ENCODE measurements at places on chromosomes 11 and 22. TPM values are rescaled to one million over a fixed set of nuclear protein-coding genes. Genes with fewer than 3 reads are reported as not detected.

- no peak for DNase-seq
Observed at GRCh38 chr11:132852361-132852760, 679.9 kb downstream of the OPCML start.

DNA sequence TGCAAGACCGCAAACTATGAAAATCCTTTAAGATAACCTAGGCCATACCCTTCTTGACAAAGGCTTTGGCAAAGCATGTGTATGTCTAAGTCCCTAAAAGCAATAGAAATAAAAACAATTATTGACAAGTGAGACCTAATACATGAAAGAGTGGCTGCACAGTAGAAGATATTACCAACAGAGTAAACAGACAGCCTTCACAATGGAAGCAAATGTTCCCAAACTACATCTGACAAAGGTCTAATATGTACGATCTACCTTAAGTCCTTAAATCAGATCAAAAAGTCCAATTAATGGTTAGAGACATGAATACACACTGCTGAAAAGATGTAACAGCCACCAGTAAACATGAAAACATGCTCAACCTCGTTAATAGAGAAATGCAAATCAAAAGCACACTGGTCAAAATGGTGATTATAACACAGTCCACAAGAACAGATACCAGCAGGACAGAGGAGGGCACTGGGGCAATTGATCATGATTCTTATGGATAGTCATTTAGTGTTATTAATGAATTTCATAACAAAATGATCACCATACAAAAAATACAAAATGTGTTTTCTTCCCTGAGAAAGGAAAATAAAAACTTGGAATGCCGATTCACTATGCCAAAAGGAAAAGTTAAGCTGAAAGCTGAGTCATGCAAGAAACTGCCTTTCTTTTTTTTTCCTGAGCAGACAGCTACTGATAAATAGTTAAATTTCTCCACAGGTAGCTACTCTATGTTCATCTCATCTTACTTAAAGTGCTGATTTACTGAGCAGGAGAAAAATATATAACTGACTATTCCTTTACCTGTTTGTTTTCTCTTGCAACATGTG, 102.6 kb upstream of the VPREB1 start:
- no peak for DNase-seq

GRCh38 chr11:76103460-76103859, 102.8 kb downstream of the WNT11 start:
- DNase-seq = no peak

Gene SUSD2
- total RNA-seq = 0.18 TPM

Gene SLC17A6
- not detected for total RNA-seq

DNA sequence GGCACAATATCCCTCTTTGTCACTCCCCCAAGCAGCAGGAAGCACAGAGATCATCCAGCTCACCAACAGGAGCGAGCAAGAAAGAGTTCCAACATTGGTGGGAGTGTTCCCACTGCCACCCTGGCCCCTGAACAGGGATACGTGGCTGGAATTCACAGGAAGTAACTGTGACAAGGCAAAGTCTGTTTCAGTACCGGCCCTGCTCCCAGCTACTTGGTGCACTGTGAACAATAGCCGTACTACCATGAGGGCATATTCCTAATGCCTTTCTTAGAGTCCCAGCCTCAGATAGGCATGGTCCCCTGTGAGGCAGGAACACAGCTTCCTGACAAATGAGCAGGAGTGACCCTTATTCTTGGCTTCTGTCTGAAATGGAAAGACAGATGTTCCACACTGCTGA, 1.8 kb upstream of the SLC37A2 start:
- no peak for DNase-seq

Gene SIPA1
- total RNA-seq = 45.3 TPM

GRCh38 chr11:132101881-132102280, 731.5 kb downstream of the NTM start:
- no peak for DNase-seq

Gene OR8D1
- total RNA-seq = not detected

- no peak for DNase-seq
Observed at GRCh38 chr11:68010090-68011041, at the start of gene ALDH3B1. ALDH3B1 (plus strand) TSS chr11:68010327; CDS start chr11:68015298, 4,971 bp downstream.

Gene NLRP14
- 0.40 TPM for total RNA-seq

DNA sequence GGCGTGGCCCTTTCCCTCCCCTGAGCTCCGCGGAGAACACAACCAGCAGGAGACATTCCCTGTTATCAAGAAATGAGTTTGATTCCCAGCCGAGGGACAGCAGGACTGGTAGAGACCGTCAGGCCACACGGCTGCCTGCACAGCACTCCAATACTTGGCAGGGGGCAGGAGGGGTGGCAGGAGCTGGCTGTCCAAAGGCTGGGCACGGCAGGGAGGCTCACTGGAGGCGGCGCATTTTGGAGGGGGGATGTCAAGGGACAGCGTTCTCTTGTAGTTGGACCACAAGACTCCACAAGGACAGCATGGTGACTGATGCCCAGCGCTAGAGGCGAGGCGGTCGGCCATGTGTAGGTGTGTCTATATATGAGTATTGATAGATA, 66.7 kb upstream of the A4GALT start:
- no peak for DNase-seq

- DNase-seq = no peak
Observed at GRCh38 chr11:81915045-81915444, 818.6 kb downstream of the FAM181B start.

- DNase-seq = no peak
Observed at GRCh38 chr11:104163100-104164027, 583 bp downstream of the PDGFD start.

Gene SCGB1D2
- not detected for total RNA-seq

DNA sequence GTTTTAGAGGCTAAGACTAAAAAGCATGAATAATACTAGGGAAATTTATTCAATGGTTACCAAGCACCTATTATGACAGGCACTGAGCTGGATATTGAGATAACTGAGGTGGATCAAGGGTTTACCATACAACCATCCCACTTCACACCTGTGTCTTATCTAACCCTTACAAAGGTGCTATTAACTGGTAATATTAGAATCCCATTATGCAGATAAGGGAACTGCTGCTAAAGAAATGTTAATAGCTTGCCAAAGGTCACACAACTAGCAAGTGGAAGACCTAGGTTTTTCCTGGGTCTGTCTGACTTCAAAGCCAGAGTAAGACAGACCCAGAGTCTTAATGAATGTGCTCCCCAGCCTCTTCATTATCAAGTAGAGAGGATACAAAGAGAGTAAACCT, 21.1 kb upstream of the VSTM5 start:
- DNase-seq = no peak

GRCh38 chr22:37571258-37571991, 8.5 kb downstream of the LGALS2 start:
- DNase-seq = no peak

GRCh38 chr11:47378010-47378835, at the start of gene SPI1:
SPI1 (minus strand) TSS chr11:47378547; CDS start chr11:47378353, 194 bp downstream.
- DNase-seq = no peak

Gene APOA4
- not detected for total RNA-seq

DNA sequence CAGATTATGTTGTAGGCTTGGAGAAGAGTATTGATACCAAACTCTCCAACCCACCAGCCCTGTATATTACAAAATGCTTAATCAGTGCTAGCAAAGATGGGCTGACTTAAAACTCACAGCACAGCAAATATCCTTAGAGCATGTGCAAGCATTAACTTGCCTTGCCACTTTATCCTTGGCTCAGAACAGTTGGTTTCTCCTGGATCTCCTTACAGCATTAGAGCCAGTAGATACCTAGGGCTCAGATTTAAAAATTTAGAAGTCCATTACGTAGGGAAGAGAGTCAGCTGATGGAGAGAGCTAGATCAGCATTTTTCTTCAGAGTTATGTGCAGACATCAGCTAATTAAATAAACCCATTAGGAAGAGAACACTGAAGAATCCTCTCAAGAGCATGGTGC, 198.5 kb upstream of the ZBED5 start:
- DNase-seq = no peak

- no peak for DNase-seq
Observed at GRCh38 chr22:33393432-33393831, 335.3 kb upstream of the SYN3 start.

Gene ESAM
- 85.7 TPM for total RNA-seq

GRCh38 chr22:27948569-27948968, 29.5 kb upstream of the PITPNB start:
- DNase-seq = no peak

- no peak for DNase-seq
Observed at GRCh38 chr22:36077271-36077670, 48.6 kb upstream of the RBFOX2 start.

- DNase-seq = no peak
Observed at GRCh38 chr11:31874631-31875191, 63.6 kb upstream of the PAX6 start.
